Smooth muscle cell of bladder (primary cell): ENCODE measurements at places on chromosomes 3 and 15. TPM values are rescaled to one million over a fixed set of nuclear protein-coding genes. Genes with fewer than 3 reads are reported as not detected.

The CACNA2D2 gene
- total RNA-seq = 0.09 TPM in 1 of 2 replicates, not detected in the other

The IMPG2 gene
- total RNA-seq = 0.14 and 0.18 TPM in 2 replicates

The TBC1D23 gene
- total RNA-seq = 84.6 and 85.2 TPM in 2 replicates

The ERC2 gene
- total RNA-seq = not detected in 2 replicates

The RBPMS2 gene
- 0.14 TPM in 1 of 2 replicates, not detected in the other for total RNA-seq

The RYR3 gene
- total RNA-seq = 0.09 TPM in 1 of 2 replicates, not detected in the other

The PODXL2 gene
- 1.00 and 1.0 TPM in 2 replicates for total RNA-seq

The ACTRT3 gene
- 3.7 and 4.4 TPM in 2 replicates for total RNA-seq

The SNTN gene
- not detected in 2 replicates for total RNA-seq

The PLA2G4F gene
- total RNA-seq = not detected in 2 replicates

The SKOR1 gene
- under 0.01 and 0.09 TPM in 2 replicates for total RNA-seq

The LRRC49 gene
- total RNA-seq = 11.5 and 12.9 TPM in 2 replicates

The RTF1 gene
- total RNA-seq = 15.3 and 15.8 TPM in 2 replicates
